Cardiac septum (tissue), 1 donor: ENCODE measurements at places on chromosomes 3 and 15.

DNA sequence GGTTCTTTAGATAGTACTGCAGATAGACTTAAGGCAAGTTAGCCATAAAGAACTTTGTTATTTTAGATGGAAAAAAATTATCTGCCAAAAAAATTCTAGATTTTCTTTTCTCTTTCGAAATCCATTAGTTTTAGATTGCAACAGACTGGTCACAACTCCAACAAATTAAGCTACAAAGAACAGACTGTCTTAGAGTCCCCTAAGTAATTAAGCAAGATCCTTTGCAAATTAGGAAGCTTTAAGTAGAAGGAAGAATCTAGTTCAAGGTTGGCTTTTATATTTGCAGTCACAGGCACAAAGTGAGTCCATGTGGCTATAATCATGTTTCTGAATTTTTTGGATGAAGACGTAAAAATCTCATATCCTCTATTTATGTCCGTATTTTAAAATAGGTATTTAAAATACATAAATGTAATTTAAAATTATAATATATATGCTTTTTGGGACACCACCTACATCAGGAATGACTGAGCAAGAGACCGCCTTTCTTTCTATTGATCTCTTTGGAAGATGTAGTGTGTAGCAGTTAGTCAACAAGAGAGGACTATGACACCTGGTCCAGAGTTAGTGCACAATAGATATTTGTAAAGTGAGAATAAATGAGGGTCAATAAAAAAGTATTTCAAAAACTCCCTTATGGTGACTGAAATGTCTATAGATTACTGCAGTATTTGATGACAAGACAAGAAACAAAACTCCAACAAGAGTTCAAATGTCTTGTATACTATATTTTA is 34.4 kb downstream of the TMEM45A start:
- DNase-seq = no peak

DNA sequence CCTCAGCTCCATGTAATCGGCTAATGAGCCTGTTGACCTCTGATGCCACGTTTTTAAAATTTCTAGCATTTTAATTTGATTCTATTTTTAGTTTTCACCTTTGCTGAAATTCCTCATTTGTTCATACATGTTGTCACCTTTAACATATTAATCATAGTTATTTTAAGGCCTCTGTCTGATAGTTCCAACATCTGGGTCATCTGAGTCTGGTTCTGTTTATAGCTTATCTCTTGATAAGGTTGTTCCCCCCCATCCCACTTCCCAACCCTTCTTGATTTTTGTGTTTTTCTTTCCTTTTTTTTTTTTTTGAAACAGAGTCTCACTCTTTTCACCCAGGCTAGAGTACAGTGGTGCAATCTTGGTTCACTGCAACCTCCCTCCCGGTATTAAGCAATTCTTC is 36.4 kb downstream of the MAP2K1 start:
- DNase-seq = no peak

DNA sequence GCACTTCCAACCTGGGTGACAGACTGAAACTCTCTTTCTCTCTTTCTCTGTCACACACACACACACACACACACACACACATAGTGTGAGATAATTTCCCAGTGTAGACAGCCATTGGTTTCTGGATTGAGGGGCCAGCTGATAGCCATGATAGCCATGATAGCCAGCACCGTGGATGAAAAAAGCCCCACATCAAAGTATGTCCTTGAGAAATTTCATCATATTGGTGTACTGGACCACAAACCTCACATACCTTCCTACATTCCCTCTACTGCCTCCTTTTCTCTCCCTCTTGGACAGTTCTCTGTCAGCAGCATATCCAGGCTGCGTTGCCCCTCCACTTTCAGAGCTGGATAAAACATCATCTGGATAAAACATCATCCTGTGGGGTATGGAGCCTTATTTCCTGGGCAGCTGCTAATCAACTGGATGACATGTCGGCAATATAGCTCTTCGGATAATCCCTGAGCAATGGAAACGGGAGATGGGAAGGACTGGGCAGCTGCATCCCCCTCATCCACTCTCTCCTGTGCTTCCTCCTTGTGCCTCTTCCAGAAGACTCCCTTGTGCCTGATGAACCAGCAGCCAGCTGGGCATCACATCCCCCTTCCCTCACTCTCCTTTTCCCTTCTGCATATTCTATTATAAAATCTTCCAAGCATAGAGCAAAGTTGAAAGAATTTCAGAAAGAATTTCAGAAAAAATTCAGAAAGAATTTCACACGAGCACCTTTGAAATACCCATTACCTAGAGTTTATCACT is 39.3 kb downstream of the GRK7 start:
- DNase-seq = no peak

DNA sequence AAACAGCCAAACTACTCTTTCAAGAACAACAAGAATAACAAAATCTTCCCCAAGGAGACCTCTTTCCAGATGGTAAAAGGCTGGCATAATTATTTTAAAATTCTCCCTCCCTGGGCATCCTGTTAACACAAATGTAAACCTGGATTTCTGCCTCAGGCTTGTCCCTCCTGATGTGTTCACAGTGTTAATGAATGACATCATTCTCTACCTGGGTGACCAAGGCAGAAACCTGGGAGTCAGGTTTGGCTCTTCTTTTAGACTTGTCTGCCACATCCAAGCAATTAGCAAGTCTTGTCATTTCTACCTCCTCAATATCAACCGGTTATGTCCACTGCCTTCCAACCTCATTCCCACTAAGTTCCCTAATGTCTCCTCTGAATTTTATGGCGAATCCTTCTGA is 368.7 kb upstream of the TBL1XR1 start:
- no peak for DNase-seq
